ENCODE measurements at places on chromosomes 7 and 10.

- DNase-seq: no peak
These were observed 433.1 kb downstream of the TYW1 start for GRCh38 chr7:67429735-67430134.

- DNase-seq: peak; percentile 65
These were observed 243.1 kb upstream of the AOAH start for GRCh38 chr7:36967387-36967786.

- no peak for DNase-seq
These were observed 23.5 kb downstream of the CAMK1D start for GRCh38 chr10:12372846-12373245.

- peak; percentile 6 for DNase-seq
These were observed 363.9 kb downstream of the MALRD1 start for GRCh38 chr10:19412531-19412930.

DNA sequence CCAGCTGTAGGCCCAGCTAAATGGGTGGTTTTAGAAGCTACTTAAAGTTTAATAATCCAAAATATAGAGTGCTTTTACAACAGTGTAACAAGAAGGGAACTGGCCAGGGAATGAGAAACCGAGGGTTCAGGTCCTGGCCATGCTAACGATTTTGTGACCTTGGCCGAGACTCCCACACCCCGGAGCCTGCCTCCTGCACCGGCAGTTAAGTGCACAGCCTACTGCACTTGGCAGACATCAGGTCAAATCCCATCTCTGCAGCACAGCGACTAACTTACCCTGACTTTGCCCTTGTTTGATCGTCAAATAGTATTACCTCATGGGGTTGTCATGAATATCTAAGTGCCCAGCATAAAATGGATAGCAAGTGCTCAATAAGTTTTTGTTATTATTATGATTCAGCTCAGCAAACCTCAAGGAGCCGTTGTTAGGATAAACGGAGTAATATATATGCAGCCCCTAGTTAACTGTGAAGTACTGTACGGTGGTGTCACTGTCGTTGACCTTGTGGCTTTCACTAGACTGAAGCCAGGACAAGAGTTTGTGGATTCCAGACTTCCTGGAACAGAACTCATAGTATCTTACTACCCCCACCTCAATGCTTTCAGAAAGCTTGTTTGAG lies 35.5 kb downstream of the LYZL1 start:
- no peak for DNase-seq

DNA sequence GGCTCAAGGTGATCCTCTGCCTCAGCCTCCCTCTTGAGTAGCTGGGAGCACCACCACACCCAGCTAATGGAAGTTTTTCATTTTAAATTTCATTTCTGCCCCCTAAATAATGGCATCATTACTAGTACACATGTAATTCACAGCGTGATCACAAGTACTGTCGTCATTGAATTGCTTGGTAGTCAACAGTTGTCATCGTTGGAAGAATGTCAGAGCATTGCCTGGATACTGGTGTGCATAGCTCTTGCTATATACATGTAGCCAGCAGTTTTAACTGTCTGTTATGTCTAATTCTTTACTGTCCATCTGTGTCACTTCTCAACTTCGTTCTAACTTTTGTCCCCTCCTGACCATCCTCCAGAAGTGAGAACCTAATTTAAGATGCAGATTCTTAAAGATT lies 62.1 kb downstream of the CRPPA start:
- DNase-seq: no peak
